ENCODE measurements at places on chromosomes 13 and 19. TPM values are rescaled to one million over a fixed set of nuclear protein-coding genes. Genes with fewer than 3 reads are reported as not detected.
A peak's percentile ranks its signal among the peaks of the same experiment; 100 is the strongest.

GRCh38 chr19:48487948-48488347, 18.8 kb downstream of the CYTH2 start:
- H3K36me3 ChIP-seq: no peaks in the 10 kb centered on the region
- no peak overlapping the region for H3K27ac ChIP-seq
- peaks cover 23% of the 10 kb centered on the region for H3K4me1 ChIP-seq
- H3K27me3 ChIP-seq: peaks cover 17% of the 10 kb centered on the region

The ABHD13 gene
- 3.4 TPM for total RNA-seq

The PDX1 gene
- total RNA-seq: not detected

- no peaks in the 10 kb centered on the region for H3K36me3 ChIP-seq
- no peak for DNase-seq
- H3K4me3 ChIP-seq: no peak overlapping the region
Measured at GRCh38 chr19:33195645-33196347, 1.7 kb downstream of the LRP3 start.

The TUBA3C gene
- not detected for total RNA-seq

- H3K4me1 ChIP-seq: peaks cover 11% of the 10 kb centered on the region
- peaks cover 45% of the 10 kb centered on the region for H3K27me3 ChIP-seq
- no peak for DNase-seq
- H3K36me3 ChIP-seq: no peaks in the 10 kb centered on the region
- peak overlapping the region; percentile 60 for H3K4me3 ChIP-seq
Measured at GRCh38 chr13:46893221-46893740, 3.6 kb downstream of the HTR2A start.

The CCNE1 gene
- 29.4 TPM for total RNA-seq

DNA sequence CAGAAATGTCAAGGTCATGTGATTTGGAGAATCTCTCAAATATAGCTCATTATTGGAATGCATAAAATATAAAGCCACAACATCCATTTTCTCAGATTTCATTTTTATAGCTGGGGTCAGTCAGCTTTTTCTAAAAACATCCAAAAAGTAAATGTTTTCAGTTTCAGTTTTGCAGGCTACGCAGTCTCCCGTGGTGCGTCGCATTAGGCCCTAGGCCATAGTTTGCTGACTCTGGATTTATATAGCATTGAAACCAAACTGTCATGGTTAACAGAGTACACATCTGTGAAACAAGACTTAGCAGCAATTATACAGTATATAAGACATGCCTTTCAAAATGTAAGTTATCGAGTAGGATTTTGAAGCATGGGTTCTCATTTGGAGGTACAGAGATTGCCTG, 140.0 kb downstream of the IRS2 start:
- no peaks in the 10 kb centered on the region for H3K4me1 ChIP-seq
- no peak overlapping the region for H3K27ac ChIP-seq
- no peaks in the 10 kb centered on the region for H3K36me3 ChIP-seq
- no peak overlapping the region for H3K4me3 ChIP-seq
- peaks cover 2% of the 10 kb centered on the region for H3K27me3 ChIP-seq
- DNase-seq: no peak

GRCh38 chr13:108962654-108963053, 333.2 kb downstream of the MYO16 start:
- no peaks in the 10 kb centered on the region for H3K36me3 ChIP-seq
- no peak for DNase-seq
- no peak overlapping the region for H3K4me3 ChIP-seq
- H3K27ac ChIP-seq: no peak overlapping the region
- no peaks in the 10 kb centered on the region for H3K4me1 ChIP-seq

DNA sequence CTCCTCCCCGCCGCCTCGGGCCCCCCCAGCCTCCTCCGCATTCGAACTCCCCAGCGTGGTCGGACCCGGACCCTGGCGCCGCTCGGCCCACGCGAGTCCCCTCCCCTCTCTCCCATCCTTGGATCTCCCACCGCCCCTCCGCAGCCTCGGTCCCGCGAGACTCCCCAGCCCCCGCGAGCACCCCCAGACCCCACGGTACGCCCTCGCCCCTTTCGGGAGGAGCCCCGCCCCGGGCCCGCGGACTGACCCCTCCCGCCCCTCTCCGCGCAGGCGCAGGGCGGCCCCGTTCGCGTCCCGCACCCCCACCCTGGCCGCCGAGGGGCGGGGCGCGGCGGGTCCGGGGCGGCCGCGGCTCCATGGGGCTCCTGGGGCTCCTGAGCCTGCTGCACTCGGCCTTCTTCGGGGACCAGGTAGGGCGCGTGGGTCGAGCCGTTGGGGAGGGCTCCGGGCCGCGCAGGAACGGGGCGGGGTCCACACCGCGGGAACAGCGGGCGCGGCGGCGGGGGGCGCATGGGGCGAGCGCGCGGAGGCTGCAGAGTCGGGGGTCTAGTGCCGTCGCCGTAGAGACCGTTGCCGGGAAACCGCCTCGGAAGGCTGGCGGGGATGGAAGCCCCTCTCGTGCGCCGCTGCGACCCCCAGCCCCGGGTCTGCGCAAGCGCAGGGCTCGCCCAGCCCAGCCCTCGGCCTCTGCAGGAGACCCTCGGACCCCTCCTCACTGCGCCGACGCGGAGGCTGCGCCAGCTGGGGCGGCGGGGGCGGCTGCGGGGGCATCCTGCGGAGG, 3.8 kb upstream of the APC2 start:
- no peak overlapping the region for H3K4me3 ChIP-seq
- H3K4me1 ChIP-seq: peaks cover 26% of the 10 kb centered on the region
- H3K27me3 ChIP-seq: peaks cover 29% of the 10 kb centered on the region
- peak; percentile 47 for DNase-seq

GRCh38 chr13:97913206-97913605, 40.3 kb upstream of the IPO5 start:
- no peak for DNase-seq
- no peaks in the 10 kb centered on the region for H3K36me3 ChIP-seq
- no peaks in the 10 kb centered on the region for H3K4me1 ChIP-seq
- no peak overlapping the region for H3K4me3 ChIP-seq
- no peak overlapping the region for H3K27ac ChIP-seq

- no peak for DNase-seq
- no peak overlapping the region for H3K4me3 ChIP-seq
- no peaks in the 10 kb centered on the region for H3K27me3 ChIP-seq
- no peaks in the 10 kb centered on the region for H3K4me1 ChIP-seq
Measured at GRCh38 chr13:44474122-44474910, 100.7 kb downstream of the SERP2 start.

The ZNF667 gene
- 4.1 TPM for total RNA-seq

GRCh38 chr13:113560645-113561416, 23.7 kb upstream of the TFDP1 start:
- peaks cover 2% of the 10 kb centered on the region for H3K4me1 ChIP-seq
- no peak for DNase-seq
- no peaks in the 10 kb centered on the region for H3K27me3 ChIP-seq
- no peaks in the 10 kb centered on the region for H3K36me3 ChIP-seq
- H3K27ac ChIP-seq: no peak overlapping the region

The KLF1 gene
- total RNA-seq: 0.37 TPM

- no peak for DNase-seq
- no peak overlapping the region for H3K4me3 ChIP-seq
- H3K27ac ChIP-seq: no peak overlapping the region
- no peaks in the 10 kb centered on the region for H3K4me1 ChIP-seq
- H3K36me3 ChIP-seq: no peaks in the 10 kb centered on the region
- peaks cover 5% of the 10 kb centered on the region for H3K27me3 ChIP-seq
Measured at GRCh38 chr13:53100394-53101063, 71.9 kb downstream of the OLFM4 start.

The PLK5 gene
- not detected for total RNA-seq

DNA sequence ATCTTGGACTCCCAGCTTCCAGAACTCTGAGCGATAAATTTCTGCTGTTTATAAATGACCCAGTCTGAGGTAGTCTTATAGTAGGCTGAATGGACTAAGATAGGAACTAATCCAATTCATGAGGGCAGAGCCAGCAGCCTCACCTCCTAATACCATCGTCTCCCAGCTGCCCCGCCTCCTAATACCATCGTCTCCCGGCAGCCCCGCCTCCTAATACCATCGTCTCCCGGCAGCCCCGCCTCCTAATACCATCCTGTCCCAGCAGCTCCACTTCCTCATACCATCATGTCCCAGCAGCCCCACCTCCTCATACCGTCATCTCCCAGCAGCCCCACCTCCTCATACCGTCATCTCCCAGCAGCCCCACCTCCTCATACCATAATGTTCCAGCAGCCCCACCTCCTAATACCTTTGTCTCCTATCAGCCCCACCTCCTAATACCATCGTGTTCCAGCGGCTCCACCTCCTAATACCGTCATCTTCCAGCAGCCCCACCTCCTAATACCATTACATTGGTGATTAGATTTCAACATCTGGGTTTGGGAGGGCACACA, 2.4 kb upstream of the ARGLU1 start:
- DNase-seq: peak; percentile 60
- peaks cover 17% of the 10 kb centered on the region for H3K4me1 ChIP-seq
- H3K27ac ChIP-seq: peak overlapping the region; percentile 5
- H3K27me3 ChIP-seq: no peaks in the 10 kb centered on the region
- H3K36me3 ChIP-seq: peaks cover 16% of the 10 kb centered on the region

DNA sequence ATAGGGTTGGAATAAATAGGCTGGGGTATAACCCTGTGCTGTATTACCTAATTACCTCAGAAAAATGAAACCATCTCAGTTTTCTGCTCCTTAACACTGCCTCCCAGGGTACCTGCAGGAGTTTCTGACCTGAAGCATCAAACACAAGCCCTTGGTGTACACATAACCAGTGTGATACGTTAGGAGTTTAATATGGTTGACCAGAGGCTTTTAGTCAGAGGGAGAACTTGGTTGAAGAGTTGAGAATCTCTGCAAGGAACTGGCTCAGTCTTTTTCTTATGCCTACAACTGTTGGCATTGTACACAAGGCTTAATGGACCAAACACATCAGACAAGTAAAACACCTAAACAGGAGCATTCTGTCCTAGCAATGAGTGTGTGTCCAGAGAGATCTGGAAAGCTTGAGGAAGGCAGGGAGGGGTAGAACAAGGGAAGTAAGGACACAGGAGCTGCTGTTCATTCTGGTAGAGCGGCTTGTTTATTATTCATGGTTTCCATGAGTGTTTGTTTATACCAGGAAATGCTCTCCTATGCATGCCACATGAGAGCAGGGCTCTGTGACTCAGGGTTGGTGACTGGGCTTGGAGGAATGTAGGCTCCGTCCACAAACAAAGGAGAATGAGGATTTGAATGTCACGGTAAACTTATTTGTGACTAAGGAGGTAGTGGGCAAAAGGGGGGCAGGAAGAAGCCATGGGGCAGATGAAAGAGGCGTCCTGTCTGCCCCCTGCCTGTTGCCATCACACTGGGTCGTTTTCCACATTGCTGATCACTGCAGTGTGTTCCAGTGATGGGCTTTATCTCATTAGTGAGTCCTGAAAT, 11.9 kb upstream of the SPATA13 start:
- H3K4me1 ChIP-seq: no peaks in the 10 kb centered on the region
- no peak for DNase-seq
- no peak overlapping the region for H3K27ac ChIP-seq
